Stimulated activated CD4-positive, alpha-beta T cell treated with anti-CD3 and anti-CD28 coated beads, Interleukin-2, amount 100 ng/mL, for 4 hours (primary cell): ENCODE measurements at places on chromosomes 16 and 17.
A peak's percentile ranks its signal among the peaks of the same experiment; 100 is the strongest.

DNA sequence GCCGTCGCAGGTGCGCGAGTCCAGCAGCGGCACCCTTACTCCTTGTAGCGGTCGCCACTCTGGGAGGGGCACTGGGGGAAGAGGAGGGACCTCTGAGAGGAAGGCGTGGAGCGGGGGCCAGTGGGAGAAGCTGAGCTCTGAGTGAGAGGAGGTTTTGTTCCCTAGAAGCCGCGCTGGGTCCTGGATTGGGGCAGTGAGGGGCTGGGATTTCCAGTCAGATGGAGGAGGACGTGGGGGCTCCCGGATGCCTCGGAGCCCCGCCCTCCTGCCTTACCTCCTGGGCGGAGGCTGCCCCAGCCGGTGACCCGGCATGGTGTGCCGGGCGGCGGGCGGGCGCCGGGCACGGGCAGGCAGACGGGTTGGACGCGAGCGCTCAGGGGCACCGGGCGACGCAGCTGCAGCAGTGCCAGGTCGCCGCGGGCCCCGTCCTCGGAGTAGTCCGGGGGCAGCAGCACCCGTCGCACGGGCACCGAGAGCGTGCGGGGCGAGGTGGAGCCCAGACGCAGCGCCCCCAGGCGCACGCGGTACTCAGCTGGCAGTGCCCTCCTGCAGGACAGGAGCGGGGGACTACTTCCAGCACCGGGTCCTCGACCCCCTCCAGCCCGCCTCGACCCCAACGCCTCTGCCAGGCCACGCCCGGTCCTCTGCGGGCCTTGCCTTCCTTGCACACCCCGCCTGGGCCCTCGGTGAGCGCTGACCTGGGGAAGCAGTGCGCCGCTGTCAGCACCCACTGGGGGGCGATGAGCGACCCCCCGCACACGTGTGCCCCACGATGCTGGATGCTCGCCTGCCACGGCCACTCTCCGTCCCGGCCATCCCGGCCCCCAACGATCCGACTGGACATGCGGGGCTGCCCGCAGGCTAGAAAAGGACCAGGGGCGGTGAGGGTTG lies 2.0 kb downstream of the PRSS33 start:
- DNase-seq: peak; percentile 11

GRCh38 chr16:24381470-24382118 lies 125.5 kb downstream of the CACNG3 start:
- no peak for DNase-seq

- no peak for DNase-seq
Observed at GRCh38 chr17:61029181-61029580, 351.5 kb downstream of the BCAS3 start.

GRCh38 chr17:60724647-60725046 lies 47.0 kb downstream of the BCAS3 start:
- no peak for DNase-seq

DNA sequence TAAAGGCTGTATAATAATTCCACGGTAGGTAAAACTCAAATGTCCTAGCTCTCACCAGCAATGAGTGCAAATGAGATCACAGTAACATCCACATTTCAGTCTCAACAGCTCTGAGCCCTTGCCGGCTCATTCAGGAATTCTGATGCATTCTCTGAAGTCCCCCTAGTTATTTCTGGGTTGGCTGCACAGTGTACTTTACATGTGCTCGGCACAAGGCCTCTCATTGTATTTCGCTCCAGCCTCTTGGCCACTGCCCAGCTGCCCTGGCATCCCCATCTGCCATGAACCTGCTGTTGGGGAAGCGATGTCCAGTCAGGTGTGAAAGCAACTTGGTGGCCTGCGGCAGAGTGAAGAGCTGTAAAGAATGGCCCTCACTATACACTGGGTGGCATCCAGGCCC lies 14.3 kb downstream of the PRCD start:
- DNase-seq: no peak

DNA sequence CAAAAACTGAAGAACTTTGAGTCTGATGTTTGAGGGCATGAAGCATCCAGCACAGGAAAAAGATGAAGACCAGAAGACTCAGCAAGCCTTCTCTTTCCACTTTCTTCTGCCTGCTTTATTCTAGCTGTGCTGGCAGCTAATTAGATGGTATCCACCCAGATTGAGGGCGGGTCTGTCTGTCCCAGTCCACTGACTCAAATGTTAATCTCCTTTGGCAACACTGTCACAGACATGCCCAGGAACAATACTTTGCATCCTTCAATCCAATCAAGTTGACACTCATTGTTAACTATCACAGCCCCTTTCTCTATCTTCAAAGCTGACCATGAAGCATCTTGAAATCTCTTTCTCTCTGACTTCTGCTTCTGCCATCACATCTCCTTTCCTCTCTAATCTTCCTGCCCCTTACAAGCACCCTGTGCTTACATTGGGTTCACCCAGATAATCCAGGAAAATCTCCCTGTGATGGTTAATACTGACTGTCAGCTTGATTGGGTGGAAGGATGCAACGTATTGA lies 115.9 kb upstream of the CDH13 start:
- no peak for DNase-seq

- DNase-seq: no peak
Observed at GRCh38 chr16:15553313-15554088, 89.5 kb downstream of the MARF1 start.

GRCh38 chr17:13525876-13526275 lies 75.9 kb downstream of the HS3ST3A1 start:
- no peak for DNase-seq

- no peak for DNase-seq
Observed at GRCh38 chr16:16149710-16150116, 73.6 kb downstream of the ABCC6 start.

GRCh38 chr17:72351884-72352346 lies 231.1 kb downstream of the SOX9 start:
- DNase-seq: no peak

DNA sequence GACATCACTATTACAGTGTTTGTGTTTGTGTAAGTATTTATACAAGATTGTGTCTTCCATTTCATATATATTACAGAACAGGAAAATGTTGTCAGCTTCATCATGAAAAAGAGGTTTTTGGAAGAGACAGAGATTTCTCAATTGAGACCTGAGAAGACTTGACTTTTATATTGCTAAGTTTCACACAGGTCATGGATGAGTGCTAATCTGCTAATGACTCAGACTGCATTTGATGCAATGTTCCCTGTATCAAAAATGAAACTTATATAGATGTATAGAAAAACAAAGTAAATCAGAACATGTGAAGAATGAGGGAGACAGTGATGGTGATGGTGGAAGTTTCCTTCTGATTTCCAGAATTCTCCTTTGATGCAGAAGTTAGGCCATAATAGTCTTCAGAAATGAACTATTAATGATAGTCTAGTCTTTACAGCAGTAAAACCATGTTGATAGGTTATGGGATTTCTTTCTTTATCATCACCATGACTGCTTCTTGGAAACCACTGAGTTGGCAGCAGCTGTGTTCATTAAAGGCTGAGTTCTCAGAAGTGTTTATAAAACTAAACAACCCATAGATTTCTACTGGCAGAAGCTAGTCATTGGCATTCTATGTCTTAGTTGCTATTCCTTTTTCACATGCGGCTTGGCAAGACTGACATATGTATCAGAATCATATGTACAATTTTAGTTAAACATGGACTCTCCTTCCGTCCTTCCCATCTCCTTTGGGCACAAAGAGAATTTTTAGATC lies 56.1 kb downstream of the PCTP start:
- DNase-seq: no peak

DNA sequence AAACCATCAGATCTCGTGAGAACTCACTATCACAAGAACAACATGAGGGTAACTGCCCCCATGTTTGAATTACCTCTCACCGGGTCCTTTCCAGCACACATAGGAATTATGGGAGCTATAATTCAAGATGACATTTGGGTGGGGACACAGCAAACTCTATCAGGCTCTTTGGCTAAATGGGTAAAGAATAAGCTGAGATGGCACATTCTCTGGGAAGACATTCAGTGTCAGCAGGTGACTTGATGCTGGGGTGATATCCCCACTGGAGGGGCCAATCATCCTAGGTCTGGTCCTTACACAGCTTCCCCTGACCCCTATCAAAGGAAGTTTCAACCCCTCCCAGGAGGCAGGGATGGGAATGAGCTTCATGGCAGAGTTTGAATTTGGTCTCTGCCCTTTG lies 664.0 kb upstream of the EEF2KMT start:
- DNase-seq: no peak

DNA sequence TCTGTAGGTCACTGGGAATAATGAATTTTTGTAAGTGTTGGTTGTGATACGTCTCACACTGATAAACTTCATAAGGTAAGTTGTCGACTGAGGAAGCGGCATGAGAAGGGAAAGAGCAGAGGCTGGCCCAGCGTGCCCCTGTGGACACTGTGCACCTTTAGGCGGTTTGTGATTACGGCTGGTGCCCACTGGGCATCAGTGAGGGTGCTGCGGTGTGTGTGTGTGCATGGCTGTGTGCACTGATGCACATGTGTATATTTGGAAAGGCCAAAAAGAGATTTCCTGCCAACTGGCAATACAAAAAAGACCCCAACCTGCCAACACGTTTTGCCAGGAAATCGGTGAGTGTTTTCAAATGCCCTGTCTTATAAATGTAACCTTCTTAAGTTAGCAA lies 11.9 kb downstream of the IRF8 start:
- no peak for DNase-seq

DNA sequence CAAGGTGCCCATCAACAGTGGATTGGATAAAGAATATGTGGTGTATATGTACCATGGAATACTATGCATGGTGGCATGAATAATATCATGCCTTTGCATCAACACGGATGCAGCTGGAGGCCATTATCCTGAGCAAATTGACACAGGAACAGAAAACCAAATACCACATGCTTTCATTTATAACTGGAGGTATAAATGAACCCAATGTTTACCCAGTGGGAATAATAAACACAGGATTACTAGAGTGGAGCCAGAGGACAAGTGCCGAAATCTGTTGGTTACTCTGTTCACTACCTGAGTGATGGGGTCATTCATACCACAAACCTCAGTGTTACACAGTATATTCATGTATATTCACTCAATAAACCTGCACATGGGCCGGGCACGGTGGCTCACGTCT lies 125.2 kb downstream of the CDH11 start:
- no peak for DNase-seq

DNA sequence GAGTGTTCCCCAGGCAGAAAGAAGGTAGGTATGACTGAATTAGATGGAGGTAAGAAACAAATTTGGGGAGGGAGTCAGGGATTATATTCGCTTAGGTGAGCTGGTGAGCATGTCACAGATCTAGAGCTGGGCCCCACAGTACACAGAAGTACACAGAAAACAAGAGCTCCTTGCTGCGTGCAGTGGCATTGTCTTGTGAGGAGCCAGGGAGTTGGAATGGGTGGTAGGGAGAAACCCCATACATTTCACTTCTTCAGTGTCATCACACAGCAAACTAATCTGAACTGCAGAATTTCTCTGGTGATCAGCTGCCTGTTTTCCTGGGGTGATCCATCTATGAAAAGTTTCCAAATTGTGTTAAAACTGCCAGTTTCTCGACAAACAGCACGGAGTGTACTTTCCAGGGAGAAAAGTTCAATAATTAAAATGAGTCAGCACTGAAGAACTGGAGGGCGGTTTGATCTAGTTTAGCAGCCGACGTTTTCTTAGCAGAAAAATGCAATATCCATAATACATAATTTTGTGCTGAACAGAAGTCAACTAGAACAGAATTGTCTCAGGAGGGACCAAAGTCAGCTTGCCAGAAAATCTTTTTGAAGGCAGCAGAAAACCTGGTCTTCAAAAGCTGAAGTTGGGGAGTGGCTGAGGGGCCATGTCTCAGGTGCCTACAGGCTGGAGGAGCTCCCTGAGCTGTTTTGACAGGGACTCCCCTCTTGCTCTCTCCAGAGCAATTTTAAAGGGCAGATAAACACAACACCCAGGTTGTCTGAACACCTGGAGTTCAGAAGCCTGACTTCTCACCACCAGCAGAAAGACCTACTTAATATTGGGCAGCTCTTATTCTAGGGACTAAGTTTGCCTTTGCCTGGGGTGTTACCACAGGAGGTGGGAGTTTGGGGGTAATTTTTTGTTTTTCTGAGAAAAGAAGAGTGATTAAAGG lies 448.6 kb downstream of the CA10 start:
- DNase-seq: no peak

DNA sequence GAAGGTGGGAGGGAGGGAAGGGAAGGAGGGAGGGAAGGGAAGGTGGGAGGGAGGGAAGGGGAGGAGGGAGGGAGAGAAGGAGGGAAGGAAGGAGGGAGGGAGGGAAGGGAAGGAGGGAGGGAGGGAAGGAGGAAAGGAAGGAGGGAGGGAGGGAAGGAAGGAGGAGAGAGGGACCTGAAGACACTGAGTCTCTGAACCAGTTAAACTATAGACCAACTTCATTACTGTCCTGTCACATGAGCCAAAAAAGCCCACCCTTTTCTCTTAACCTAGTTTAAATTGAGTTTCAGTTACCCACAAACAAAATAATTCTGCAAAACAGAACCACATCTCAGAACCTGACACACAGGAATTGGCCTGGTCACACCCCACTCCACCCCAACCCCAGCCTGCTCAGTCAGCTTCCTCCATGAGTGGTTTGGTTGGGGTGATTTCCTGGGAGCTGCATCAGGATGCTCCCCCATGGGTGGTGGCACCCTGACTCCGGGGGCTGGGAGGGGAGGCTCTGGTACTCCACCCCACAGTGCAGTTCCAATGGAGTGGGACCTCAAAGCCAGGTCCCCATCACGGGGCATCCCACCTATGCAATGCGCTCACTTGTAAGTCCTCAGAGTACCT lies 4.7 kb upstream of the PRR29 start:
- DNase-seq: no peak

DNA sequence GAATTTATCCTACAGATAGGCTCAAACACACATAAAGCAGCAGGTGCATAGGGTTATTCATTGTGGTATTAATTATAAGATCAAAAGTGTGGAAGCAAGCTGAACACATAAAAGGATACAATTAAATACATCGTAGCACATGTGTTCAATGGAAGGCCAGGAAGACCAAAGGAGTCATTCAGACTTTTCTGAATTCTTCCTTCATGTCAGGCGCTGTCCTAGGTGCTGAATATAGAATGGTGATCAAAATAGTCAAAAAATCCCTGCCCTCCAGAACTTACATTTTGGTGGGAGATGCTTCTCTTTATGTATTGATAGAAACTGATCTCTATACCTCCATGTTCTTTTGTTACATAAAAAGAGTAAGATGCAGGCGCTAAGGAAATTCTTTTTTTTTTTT lies 439.0 kb upstream of the ASIC2 start:
- no peak for DNase-seq

GRCh38 chr16:24018485-24018884 lies 182.7 kb downstream of the PRKCB start:
- no peak for DNase-seq

GRCh38 chr17:59810894-59811153 lies 81.9 kb downstream of the TUBD1 start:
- DNase-seq: no peak

- no peak for DNase-seq
Observed at GRCh38 chr16:8740775-8741355, 56.6 kb downstream of the TMEM186 start.

- no peak for DNase-seq
Observed at GRCh38 chr16:6891496-6891895, 441.1 kb upstream of the RBFOX1 start.

- no peak for DNase-seq
Observed at GRCh38 chr17:75773808-75774470, 8.9 kb upstream of the GALK1 start.
